ENCODE measurements at places on chromosomes 6 and 20.

GRCh38 chr6:105430685-105431084 lies 27.8 kb upstream of the PREP start:
- DNase-seq = no peak

GRCh38 chr6:2914318-2914660 lies 11.2 kb upstream of the SERPINB9 start:
- DNase-seq = peak; percentile 19

DNA sequence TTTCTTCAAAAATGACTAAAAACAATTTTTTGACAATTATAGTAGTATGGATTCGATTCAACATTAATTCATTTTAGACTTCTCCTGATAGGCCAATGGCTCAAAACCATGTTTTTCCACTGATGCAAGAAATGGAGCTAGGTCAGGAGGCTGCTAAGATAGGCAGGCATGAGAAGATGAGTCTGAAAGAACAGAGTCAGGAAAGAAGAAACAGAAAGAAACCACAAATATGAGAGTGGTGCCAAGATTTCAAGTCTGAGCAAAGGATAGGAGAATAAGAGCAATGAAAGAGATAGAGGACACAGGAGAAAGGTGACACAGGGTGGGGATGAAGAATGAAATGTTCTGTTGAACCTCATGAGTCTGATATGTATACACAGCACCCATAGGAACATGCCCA lies 112.2 kb downstream of the TASP1 start:
- no peak for DNase-seq

DNA sequence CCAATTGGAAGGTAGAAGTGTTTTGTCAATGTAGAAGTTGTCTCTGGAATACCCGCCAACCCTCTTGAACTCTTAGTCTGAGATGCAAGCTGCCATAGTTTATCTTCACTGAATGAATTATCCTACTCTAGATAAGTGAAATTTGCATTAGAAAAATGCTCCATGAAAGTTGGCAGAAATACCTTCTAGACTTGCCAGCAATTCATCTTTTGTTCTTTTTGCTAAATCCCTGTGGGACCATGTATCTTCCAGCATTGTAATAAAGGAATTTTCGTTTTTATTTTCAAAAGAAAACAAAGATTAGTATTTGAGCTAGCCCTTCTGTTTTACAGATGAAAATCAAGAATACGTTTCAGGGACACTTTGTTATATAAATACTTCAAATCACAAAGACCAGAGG lies 244.2 kb downstream of the CBLN4 start:
- no peak for DNase-seq

GRCh38 chr20:16292226-16292880 lies 280.9 kb downstream of the KIF16B start:
- DNase-seq = no peak

Measured in activated CD8-positive, alpha-beta T cell treated with anti-CD3 and anti-CD28 coated beads for 36 hours (primary cell).